ENCODE measurements at places on chromosomes 13 and 19.
A peak's percentile ranks its signal among the peaks of the same experiment; 100 is the strongest.

DNA sequence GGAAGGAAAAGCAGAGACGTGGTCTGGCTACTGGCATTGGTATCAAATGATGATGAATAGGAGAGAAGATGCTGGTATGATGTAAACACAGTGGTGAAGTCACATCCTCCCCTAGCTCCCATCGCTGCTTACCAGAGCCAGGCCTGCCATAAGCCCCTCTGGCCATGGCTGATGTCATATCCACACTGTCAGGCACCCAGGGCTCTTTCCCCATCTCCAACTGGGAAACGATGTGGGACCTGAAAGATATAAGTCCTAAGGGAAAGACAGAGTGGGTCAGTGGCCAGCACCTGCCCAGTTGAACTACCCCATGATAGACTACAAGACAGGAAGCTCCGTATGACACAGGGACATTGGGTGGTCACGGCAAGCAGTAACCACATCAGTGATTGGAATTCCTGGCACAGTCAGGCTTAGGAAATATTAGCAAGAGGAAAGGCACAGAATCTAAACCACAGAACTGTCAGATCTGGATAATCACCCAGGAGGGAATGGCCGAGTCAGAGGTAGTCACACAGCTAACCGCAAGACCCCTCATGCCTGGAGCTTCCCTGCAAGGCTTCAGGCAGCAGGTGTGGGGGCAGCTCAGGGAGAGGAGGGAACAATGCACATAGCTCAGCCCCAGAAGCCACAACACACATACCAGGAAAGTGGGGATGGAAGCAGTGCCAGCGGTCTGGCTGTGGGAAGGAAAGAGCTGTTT is 3.8 kb downstream of the ZNF792 start:
- DNase-seq = no peak

GRCh38 chr19:49774969-49775368 is 8.2 kb downstream of the AP2A1 start:
- DNase-seq = no peak

GRCh38 chr19:40962460-40962961 is 28.6 kb upstream of the CYP2B6 start:
- DNase-seq = no peak

GRCh38 chr13:26722321-26722720 is 38.3 kb downstream of the GPR12 start:
- DNase-seq = no peak

DNA sequence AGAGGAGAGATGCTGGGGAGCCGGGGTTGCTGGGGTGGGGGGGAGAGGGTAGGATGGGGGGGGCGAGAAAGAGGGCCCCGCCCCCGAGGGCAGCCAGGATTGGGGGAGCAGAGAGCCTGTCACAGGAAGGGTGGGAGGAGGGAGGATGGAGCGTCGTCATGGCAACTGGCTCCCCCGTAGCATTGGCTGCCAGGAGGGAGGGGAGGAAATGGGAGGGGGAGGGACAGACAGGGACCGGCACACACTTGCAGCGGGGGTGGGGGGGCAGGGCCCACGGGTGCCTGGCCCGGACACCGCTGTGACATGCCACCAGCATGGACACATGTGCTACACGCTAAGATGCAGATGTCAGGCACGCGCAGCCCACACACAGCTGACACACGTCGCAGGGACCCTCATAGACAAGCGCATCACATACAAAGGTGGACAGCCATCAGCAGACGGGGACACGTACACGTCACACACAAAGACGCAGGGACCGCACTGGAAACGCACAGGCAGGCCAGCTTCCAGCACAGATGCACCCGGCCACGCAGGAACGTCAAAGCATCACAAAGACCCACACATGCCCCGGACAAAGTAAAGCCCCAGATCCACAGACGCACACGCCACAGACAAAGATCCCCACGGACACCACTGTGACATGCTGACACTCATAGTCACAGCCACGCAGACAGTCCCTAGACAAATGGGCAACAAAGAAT is at the start of gene LMTK3:
Gene LMTK3 (minus strand): TSS at position 36 of the 704 bp plus-strand sequence. CDS start 259 bp downstream, outside the sequence.
- peak; percentile 78 for DNase-seq

DNA sequence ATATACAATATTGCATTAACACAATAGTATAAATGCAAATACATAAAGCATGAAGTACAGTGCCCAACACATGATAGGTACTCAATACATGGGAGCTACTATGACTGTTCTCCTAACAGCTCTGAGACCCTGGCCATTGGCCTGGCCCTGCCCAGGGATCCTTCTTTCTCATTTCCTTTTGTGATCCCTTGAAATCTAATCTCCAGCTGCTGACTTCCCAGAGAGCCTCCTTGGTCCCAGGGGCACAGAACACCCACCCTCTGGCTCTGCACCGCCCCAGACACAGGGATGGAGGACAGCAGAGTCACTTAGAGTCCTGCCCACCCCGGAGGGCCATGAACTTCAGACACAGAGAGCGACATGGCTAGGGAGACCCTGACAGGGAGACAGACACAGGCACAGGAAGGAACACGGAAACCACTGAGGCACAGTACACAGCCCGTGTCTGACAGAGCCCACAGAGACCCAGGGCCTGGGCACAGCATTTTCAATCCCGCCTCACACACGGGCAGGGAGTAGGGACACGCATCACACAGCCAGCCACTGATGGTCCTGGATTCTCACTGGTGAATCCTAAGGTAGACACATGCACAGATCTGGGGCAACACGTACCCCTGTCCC is 4.2 kb upstream of the SYCN start:
- DNase-seq = no peak

DNA sequence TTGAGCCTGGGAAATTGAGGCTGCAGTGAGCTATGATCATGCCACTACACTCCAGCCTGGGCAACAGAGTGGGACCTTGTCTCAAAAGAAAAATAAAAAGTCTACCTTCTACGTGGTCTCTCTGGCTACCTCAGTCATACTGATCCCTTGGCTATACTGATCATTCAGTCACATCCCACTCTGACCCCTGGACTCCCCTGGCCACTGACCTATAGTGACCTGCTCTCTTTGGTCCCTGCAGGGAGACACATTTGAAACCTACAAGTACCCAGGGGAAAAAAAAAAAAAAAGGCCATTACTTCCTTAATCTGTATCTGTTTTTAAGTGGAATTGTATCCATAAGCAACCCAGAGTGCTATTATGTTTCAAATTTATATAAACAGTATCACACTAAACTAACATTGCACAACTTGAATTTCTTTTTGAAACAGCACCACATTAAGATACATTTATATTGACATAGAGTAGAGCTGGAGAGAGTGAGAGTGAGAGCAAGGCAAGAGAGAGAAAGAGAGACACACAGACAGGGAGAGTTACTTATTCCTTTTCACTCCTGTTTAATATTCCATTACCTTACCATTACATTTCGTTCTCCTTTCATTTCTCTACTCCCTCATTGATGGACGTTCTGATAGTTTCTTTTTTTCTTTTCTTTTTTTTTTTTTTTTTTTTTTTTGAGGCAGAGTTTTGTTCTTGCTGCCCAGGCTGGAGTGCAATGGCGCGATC is 23.7 kb upstream of the CERS4 start:
- no peak for DNase-seq

DNA sequence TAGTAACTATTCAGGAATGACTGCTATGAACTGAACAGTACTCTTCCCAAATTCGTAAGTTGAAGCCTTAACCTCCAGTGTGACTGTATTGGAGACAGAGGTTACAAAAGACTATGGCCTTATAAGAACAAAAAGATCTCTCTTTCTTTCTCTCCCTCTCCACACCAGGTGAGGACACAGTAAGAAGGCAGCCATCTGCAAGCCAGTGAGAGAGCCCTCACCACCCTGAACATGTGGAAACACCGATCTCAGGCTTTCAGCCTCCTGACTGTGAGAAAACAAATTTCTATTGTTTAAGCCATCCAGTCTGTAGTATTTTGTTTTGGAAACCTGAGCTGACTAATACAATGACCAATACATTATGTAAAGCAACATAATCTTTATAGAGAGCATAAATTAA is 888.9 kb downstream of the SLITRK1 start:
- no peak for DNase-seq

DNA sequence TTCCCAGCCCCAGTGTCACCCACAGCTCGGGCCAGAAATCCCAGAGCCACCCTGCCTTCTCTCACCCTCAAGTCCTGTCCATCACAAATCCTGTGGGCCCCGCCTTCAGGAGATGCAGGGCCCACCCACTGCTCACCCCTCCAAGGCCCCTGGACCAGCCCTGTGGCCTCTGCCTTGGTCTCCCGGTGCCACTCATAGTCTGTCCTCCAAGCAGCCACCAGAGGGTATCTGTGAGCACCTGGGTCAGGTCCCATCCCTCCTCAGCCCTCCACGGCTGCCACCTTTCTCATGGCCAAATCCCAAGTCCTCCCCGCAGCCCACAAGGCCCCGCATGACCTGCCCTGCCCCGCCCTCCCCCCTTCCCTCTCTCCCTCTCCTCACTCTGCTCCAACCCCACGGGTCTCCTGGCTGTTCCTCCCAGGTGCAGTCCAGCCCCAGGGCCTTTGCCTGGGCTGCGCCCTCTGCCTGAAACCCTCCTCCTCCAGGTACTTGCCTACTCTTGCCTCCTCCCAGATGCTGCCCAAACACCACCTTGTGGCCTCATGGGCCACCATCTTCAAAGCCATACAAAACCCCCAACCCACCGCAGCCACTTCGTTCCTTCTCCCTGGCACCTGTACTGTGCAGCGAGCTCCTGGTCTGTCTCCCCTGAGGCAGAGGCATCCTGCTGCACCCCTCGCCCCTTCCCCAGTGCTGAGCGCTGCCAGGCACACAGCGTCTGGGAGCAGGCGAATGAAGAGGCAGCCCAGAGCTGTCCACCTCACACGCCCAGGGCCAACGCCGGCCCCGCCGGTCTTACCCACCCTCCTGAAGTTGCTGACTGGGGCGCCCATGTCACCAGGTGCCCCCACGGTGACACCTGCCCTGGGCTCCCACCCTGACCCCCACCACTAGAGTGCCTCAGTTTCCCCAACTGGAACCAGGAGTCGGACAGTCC is 13.2 kb upstream of the UQCR11 start:
- DNase-seq = no peak

DNA sequence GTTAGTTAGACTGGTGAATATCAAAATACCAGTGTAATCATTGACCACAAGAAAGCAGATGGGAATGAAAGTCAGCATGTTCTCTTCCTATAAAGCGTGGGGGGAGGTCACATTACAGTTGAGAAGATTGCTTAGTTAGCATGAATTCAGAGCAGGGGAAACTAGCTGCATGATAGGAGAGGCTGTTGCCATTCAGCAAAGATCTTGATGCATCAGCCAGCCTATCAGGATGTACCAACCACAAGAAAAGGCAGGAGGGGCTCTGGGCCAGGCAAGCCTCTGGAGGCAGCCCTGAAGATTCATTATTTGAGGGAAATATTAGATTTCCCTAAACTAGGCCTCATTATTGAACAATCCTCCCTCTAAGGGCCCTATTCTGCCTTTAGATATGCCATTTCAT is 5.0 kb upstream of the MTMR6 start:
- DNase-seq = no peak

- no peak for DNase-seq
Observed at GRCh38 chr19:1228161-1228957, 9.4 kb downstream of the CBARP start.

- no peak for DNase-seq
Observed at GRCh38 chr19:3607303-3608078, 816 bp upstream of the TBXA2R start.

DNA sequence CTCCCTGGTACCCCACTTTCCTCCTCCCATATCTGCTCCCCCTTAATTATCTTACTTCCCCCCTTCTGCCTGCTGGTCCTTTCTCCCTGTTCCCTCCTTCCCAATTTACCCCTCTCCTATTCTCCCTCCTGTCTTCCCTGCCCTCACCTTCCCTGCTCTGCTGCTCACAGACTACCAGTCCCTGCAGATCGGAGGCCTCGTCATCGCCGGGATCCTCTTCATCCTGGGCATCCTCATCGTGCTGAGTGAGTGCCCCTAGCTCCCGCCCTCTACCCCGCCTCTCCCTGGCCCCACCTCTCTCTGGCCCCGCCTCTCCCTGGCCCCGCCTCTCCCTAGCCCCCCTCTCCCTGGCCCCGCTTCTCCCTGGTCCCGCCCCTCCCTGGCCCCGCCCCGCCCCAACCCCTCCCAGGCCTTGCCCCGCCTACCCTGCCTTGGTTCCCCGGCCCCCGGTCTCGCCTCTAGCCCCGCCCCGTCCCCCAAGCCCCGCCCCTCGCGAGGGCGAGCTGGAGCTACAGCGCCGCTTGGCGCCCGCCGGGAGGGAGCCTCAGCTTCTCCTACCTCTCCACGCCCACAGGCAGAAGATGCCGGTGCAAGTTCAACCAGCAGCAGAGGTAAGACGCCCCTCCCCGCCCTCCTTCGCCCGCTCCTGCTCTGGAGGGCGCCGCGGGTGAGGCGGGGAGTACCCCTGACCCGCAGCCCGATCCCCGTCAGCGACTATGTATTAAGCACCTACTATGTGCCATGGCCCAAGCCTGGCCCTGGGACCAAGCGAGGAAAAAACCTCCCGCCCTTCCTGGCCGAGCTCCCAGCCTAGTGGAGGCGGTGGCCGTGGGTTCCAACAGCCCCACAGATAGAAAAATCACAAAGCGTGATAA is 1.9 kb upstream of the FXYD7 start:
- peak; percentile 98 for DNase-seq

GRCh38 chr19:43465468-43466120 is at the start of gene LYPD3:
LYPD3 (minus strand) TSS chr19:43465608; CDS start chr19:43465571, 37 bp downstream.
- no peak for DNase-seq

- DNase-seq = peak; percentile 33
Observed at GRCh38 chr13:29954082-29955028, 103.9 kb upstream of the UBL3 start.

- DNase-seq = no peak
Observed at GRCh38 chr19:19445911-19446361, 40.5 kb downstream of the GATAD2A start.

- peak; percentile 6 for DNase-seq
Observed at GRCh38 chr19:52734331-52734892, 432 bp downstream of the ZNF611 start.

DNA sequence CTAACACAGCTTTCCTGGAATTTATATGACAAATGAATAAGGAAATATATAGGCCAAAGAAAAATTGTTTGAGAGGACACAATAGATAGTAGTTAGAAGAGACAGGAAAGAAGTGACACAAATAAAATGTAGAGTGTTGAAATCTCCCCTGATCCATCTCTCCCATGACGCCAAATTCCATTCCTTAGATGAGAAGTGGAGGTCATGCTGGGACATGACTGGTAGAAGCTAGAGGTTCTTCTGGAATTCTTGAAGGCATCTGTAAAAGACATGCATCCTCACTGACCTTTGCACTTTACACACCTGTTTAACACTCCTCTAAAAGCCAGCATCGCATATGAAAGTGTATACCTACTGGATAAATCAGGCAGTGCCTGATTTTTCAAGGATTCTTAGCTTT is 67.8 kb downstream of the DGKH start:
- no peak for DNase-seq

GRCh38 chr13:48890391-48890790 is 85.3 kb upstream of the FNDC3A start:
- no peak for DNase-seq

GRCh38 chr13:27953676-27954405 is 15.3 kb downstream of the CDX2 start:
- peak; percentile 42 for DNase-seq

GRCh38 chr13:60661521-60661920 is 264.5 kb downstream of the TDRD3 start:
- DNase-seq = no peak

DNA sequence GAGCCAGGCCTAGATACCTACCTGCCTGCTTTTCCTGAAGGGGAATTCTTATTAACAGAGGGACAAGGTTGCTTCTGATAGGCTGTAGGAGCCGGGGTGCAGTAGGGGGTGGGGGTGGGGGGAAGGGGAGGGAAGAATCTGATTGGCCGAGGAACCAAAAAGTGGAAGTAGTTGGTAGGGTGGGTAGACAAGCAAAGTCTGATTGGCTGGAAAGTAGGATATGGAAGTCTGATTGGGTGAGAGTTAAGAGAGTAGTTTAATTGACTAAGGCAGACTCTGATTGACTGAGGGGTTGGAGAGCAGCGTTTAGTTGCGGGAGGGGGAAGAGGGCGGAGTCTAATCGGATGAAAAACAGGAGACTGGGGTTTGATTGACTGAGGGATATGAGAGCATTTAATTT is 9.4 kb upstream of the CYP4F22 start:
- no peak for DNase-seq
